Urinary bladder (tissue), 4 donors: ENCODE measurements at places on chromosomes 16 and 17. TPM values are rescaled to one million over a fixed set of nuclear protein-coding genes. Genes with fewer than 3 reads are reported as not detected.

Gene DNASE1L2
- total RNA-seq, result 0.74 TPM

DNA sequence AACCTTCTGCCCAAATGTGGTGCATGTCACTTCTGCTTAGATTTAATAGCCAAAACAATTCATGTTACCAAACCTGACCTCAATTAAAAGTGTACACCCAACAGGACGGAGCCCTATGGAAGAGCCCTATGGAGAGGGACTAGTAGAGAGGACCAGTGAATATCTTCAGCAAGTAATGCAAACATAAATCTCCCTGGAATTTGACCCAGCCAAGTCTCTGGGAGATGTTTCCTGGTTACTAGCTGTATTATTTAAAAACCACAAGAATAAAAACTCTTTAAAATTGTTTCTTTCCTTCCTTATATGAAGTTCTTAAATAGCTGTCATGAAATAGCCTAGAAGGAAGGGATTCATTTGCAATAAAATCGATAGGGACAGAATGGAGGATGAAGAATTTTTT lies 255.8 kb downstream of the CDH11 start:
- no peak for DNase-seq

GRCh38 chr17:45894022-45894784 lies at the start of gene MAPT:
Gene MAPT, plus strand, starts transcription at chr17:45894554. Its CDS starts 67,784 bp downstream, at chr17:45962338.
- DNase-seq, result peak; percentile 74

Gene POLR3K
- total RNA-seq, result 3.4 TPM

Gene CHD9NB
- 3.4 TPM for total RNA-seq

Gene ITGAD
- total RNA-seq, result 0.21 TPM

Gene SEZ6L2
- total RNA-seq, result 7.7 TPM

GRCh38 chr17:63474174-63474573 lies 2.7 kb upstream of the ACE start:
- DNase-seq, result no peak

Gene NUDT7
- 11.6 TPM for total RNA-seq

DNA sequence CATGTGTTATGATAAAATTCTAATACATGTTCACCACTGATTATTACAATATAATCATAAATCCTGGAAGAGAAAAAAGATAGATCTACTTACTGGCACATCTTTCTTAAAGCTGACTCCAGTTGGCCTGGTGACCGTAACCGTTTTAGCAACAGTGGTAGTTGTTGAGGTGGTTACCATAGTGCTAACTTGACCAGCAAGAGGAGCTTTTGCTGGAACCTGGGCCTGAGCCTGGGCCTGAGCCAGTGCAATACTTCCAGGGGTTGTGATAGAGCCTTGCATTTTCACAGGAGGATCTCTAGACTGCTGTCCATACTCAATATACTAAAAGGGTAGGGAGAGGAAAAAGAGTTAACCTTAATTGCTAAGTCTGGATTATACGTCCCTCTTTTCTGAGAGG lies 36.2 kb downstream of the SETD6 start:
- DNase-seq, result no peak

Gene CMTM2
- not detected for total RNA-seq

GRCh38 chr16:58444265-58444664 lies 52.0 kb downstream of the GINS3 start:
- no peak for DNase-seq

- no peak for DNase-seq
These were observed 68.0 kb downstream of the MED13 start for GRCh38 chr17:61996916-61997605.

DNA sequence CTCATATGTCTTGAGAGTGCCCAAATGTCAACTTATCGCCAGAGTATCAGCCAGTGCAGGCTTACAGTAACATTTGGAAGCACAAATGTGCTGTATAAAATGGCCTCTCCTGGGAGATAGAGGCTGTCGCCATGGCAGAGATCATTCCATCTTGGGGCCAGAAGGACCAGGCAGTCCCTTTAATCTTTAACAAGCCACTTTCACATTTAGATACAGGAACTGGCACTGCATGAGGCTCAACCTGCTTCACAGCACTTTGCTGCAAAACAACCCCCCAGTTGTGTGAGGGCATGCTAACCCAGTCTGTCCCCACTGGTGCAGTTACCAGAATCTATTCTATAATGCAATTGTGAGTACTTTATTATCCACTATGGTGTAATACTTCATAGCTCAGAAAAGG lies 4.7 kb upstream of the RFFL start:
- DNase-seq, result no peak

Gene HSF4
- total RNA-seq, result 4.5 TPM

Gene HAP1
- total RNA-seq, result not detected

Gene PABPN1L
- not detected for total RNA-seq

GRCh38 chr16:50841081-50841886 lies 99.4 kb downstream of the CYLD start:
- DNase-seq, result no peak

Gene SLC52A1
- 0.58 TPM for total RNA-seq

Gene WFDC1
- total RNA-seq, result 44.6 TPM

GRCh38 chr17:19414396-19415280 lies 3.6 kb downstream of the RNF112 start:
- no peak for DNase-seq

DNA sequence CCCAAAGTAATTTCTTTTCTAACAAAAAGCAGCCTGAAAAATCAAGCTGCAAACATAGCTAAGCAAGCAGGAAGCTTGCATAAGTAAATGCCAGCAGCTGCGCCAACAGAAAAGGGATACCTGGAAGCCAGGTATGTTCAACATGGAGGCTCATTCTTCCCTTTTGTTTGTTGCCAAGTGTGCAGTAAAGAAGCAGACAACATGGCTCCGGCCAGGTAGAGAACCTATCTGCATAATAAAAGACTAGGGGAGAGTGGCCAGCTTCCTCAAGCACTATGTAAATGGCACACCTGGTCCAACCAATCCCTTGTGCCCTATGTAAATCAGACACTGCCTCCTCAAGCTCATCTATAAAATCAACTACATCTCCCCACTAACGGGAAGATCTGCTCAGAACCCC lies 1407.0 kb downstream of the CDH11 start:
- DNase-seq, result no peak

DNA sequence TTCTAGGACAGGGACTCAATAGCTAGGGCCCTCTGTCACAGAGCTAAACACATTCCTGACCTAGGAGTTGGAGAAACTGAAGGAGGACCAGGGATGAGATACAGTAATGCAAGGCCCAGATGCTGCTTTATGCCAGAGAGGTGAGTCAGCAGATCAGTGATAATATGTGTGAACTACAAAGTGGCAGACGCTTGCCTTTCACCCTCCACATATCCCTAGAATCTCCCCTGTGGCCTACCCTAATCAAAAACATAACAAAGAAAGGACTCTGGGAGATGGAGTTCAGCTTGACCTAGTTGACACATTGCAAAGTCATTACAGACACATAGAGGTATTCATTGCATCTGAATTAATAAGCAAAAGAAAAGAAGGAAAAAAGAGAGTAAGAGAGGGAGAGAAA lies 417.6 kb upstream of the DYNLRB2 start:
- DNase-seq, result no peak

- no peak for DNase-seq
These were observed 100.0 kb upstream of the MED13 start for GRCh38 chr17:62164747-62165722.

- peak; percentile 41 for DNase-seq
These were observed 123.0 kb downstream of the MSI2 start for GRCh38 chr17:57379237-57379894.

Gene CDR2L
- 4.8 TPM for total RNA-seq

Gene ST6GALNAC1
- 0.42 TPM for total RNA-seq

GRCh38 chr17:8345052-8345690 lies 5.5 kb downstream of the ODF4 start:
- no peak for DNase-seq

- no peak for DNase-seq
These were observed 50.7 kb upstream of the CLEC18B start for GRCh38 chr16:74472010-74472409.

DNA sequence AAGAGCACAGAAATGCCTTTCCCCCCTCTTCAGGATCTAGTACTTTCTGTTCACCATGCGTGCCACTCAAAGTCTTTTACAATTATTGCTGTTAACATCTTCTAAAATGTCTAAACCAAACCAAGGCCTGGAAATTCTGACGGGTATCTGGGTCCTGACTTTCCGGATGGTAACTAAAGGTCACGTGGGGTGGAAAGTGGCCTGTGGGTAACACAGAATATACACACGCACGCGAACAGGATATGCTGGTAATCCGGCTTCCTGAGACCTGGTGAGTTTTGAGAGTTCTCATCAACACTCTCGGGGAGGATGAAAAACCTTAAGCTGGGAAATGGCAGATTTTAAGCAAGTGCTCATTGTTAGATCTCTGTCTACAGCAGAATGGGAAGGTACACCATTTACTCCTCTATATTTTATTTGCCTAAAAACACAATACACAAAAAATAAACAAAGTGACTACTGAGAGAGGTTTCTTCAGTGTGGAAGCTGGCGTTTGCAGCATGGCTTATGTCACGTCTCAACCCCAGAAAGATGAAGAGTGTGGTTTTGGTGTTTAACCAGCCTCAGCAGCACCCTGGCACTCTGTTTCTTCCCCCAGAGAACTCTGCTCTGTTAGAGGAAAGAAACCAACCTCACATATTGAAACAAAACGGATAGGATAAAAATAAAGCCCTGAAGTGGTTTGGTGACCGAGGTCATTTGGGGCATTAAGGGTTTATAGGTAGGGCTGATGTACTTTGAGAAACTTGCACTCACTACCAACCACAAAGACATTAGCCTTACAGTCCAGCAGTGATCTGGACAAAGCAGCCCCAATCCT lies 37.3 kb downstream of the SMG6 start:
- DNase-seq, result no peak

Gene NECAB2
- total RNA-seq, result 1.0 TPM

DNA sequence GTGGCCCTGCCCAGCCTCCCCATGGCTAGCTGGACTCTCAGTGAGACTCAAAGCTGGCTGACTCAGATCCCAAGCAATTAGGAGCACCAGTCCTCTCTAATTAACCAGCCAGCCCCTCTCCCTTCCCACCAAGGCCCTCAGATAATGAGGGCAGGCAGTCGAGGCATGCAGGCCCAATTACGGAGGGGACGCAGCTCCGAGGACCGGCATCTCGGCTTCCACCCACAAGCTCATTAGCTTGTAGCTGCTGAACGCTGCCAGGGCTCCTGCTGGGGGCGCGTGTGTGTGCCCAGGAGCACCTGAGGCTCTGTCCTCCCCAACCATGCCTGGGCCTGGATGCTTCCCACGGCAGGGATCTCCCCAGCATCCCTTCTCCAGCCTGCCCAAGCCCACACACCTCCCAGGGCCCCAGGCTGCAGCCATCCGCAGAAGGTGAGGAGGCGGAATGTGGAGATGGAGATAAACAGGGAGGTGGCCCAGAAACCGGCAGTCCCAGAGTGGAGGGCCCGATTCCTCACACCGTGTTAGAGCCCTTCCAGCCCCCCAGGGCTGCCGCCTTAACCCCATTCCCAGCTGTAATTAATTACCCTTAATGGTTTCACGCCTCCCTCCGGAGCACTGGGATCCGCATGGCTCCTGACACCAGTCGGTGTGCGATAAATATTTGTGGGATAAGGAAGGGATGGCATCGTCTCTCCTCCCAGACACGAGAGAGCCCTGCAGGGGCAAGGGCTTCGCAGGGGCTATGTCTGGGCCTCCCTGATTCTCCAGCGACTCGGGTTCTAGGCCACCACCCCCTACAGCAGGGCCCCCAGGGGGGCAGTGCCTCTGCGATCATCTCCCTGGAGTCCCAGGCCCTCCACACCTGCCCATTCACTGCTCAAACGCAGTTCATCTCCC lies 42.2 kb downstream of the RPH3AL start:
- DNase-seq, result no peak

DNA sequence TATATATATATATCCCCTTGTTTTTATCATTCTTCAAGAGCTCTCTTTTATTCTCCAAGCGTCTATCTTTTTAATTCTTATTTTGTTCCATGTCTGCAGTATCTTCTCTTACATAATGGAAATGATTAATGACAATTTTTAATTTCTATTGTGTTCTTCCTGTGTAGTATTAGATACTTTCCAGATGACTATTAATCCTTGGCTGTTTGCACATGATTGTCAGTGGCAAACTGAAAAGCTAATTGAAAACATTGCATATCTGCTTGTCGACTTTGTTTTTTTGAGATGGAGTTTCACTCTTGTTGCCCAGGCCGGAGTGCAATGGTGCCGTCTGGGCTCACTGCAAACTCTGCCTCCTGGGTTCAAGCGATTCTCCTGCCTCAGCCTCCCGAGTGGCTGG lies 124.7 kb downstream of the BCAS3 start:
- DNase-seq, result no peak

- DNase-seq, result no peak
These were observed 22.2 kb downstream of the SRCAP start for GRCh38 chr16:30721167-30721566.

Gene UMOD
- total RNA-seq, result not detected

DNA sequence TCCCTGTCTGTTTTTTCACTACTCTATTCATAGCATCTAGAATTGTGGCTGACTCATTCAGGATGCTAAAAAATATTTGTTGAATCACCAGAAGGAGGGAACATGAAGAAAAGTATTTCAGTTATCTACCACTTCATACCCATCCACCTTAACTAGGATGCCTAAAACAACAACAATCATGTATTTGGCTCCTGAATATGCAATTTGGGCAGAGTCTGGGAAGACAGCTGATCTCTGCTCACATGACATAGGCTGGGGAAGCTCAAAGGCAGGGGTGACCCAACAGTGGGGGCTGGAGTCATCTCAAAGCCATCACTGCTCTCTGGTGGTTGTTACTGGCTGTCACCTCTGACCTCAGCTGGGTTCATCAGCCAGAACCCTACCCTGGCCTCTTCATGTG lies 80.1 kb upstream of the RPL38 start:
- no peak for DNase-seq
